ENCODE measurements at places on chromosomes 4 and X.
A peak's percentile ranks its signal among the peaks of the same experiment; 100 is the strongest.

GRCh38 chr4:104743215-104743653 lies 248.5 kb upstream of the CXXC4 start:
- no peak for DNase-seq

- DNase-seq = no peak
These were observed 66.7 kb upstream of the PNPLA4 start for GRCh38 chrX:7993873-7994272.

DNA sequence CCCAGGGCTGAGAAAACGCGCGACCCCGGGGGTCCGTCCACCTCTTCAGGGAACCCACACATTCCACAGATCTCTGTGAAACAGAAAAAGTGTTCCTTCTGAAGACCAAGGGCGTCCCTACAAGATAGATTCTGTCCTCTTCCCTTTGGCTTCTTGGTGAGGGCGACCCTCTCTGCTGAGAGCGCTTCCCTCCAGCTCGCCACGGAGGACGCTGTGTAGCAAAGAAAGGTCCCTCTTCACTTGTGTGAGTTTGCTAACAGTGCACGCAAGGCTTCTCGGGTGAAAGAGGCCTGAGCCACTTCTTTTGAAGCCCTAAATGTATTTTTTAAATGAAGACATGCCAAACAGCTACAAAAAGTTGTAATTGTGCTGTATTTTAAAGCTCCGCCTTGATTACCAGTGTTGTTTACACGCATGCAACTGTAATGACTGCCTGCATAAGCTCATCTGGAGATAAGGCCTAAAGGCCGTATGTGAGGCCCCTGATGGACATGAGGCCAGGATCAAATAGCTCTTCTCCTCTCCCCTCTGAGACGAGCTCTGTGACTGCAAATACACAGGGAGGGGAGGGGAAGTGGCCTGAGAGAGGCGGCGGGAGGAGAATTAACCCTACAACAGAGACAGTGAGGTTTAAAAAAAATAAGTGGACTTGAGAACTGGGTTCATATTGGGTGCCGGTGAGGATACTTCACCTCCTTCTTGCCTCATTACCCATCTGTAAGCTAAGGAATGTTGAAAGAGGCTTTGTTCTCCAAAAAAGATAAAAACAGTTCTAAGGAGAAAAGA lies 95.5 kb downstream of the SOWAHB start:
- peak; percentile 5 for DNase-seq

DNA sequence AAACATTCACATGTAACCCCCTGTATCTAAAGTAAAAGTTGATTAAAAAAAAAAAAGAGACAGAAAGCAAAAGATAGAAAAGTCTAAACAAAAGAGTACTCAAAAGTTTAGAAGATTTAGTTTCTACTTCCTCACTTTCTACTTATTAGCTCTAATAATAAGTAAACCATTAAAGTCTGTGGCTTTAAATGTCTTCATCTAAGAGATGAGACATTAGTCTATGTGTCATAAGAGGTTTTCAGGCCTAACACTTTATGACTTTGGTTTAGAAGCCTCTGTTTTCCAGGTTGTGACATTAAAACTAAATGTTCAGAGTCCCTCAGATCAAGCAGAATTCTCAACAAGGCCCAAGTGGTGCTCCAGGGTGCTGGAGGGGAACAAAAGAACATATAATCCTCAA lies 42.2 kb upstream of the GUCY1A1 start:
- DNase-seq = no peak

GRCh38 chr4:153156263-153156662 lies 48.0 kb upstream of the TRIM2 start:
- peak; percentile 26 for DNase-seq

- peak; percentile 1 for DNase-seq
These were observed at the start of gene ABCG2 for GRCh38 chr4:88158489-88159228. ABCG2 (minus strand) TSS chr4:88158639; CDS start chr4:88139995, 18,644 bp downstream.

GRCh38 chrX:19152762-19153161 lies 30.5 kb upstream of the ADGRG2 start:
- no peak for DNase-seq
